ENCODE measurements at places on chromosomes 6 and 20. TPM values are rescaled to one million over a fixed set of nuclear protein-coding genes. Genes with fewer than 3 reads are reported as not detected.

- no peak for DNase-seq
Measured at GRCh38 chr6:101762851-101763250, 369.3 kb downstream of the GRIK2 start.

RPP40 gene
- total RNA-seq: 53.4 TPM

DNA sequence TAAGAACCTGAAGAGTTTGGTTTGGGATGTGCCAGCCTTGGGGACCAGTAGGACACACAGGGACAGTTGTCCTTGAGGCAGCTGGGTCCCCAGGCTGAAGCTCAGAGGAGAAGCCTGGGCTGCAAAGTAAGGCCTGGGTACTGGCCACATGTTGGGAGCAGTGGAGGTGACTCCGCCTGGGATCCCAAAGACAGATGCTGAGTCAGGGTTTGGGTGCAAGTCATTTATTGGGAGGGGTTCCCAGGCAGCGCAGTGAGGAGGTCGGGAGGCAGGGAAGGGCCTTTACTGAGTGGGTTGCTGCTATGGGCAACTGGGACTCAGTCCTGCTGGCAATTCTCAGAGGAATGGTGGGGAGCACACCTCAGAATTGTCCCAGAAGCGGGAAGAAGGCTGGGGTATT, 12.4 kb downstream of the BPI start:
- no peak for DNase-seq

CDH26 gene
- 0.06 TPM for total RNA-seq

MYCT1 gene
- total RNA-seq: not detected

- DNase-seq: peak; percentile 40
Measured at GRCh38 chr6:147022041-147022440, 182.2 kb upstream of the STXBP5 start.

DNA sequence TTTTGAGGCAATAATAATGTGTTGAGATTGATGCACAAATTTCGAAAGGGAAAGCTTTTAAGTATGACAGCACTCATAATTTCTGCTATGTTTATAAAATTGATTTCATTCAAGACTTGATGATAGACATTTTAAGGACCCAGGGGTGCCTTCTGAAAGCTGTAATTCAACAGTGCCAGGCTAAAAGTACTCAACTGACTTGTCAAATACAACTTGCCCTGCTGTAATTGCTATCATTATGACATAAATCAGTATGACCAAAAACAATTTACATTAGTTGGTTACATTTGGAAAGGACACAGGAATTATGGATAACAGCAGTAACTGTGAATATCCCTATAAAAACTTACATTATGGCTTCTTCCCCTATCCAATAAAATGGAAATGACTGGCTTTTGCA, 178.9 kb downstream of the MMUT start:
- DNase-seq: no peak

DNA sequence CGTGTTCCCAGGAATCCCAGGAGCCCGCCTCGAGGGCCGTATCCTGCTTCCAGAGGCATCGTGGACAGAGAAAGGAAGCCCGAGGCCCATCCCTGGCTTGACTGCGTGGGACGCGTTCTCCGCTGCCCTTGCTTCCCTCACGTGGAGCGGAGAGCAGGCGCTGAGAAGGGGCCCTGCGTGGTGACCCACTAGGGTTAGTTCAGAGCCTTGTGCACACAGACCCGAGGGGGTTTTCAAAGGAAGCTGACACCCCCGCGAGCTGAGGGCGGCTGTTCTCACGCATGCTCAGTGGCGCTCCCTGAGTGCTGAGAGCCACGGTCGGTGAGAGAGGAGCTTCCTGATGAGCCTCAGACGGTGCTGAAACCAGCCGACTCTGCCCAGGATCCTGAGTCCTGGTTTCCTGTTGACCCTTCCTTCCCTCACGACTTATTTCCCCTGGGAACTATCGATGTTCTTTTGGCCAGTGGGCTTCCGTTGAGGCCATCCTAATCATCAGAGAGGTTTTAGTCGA, 28.9 kb upstream of the CCR6 start:
- no peak for DNase-seq

DNA sequence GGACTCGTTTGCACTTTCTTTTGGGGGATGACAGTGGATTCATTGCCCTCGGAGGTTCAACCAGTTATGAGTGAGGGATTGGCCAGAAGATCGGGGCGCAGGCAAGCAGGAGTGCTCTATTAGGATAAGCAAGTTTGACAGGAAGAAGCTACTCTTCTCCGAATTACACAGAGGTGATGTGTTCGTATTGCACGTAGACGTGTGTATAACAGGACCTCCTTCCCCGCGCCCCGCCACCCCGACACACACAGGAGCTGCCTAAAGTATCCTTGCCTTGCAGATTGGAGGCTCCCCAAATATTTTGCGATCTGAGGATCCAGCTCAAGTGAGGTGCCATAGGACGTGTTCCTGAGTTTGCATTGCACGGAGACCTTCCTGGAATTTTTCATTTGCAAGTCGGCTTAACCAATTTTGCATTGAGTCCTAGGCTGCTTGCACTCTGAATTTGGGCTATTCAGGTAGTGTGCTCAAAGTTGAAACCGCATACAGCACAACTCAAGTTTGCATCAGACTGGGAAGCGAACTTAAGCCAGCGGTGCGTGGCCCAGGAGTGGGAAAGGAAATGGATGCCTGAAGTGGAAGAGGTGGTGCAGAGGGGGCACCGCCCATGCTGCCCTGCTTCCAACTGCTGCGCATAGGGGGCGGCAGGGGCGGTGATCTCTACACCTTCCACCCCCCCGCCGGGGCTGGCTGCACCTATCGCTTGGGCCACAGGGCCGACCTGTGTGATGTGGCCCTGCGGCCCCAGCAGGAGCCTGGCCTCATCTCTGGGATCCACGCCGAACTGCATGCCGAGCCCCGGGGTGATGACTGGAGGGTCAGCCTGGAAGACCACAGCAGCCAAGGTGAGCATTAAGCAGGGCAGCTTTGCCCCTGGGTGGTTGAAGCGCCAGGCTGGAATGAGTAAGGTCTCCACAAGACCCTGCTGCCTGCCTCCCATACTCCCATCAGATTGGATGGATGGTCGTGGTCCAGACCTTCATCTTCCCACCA, 770 bp downstream of the TCF19 start:
- peak; percentile 19 for DNase-seq

- no peak for DNase-seq
Measured at GRCh38 chr6:4912559-4912958, 91.3 kb downstream of the RPP40 start.

GRCh38 chr6:98463038-98464000, 371.1 kb upstream of the POU3F2 start:
- DNase-seq: no peak

CST4 gene
- not detected for total RNA-seq

KIAA0408 gene
- 5.0 TPM for total RNA-seq

- peak; percentile 13 for DNase-seq
Measured at GRCh38 chr6:15623276-15624116, 39.3 kb downstream of the DTNBP1 start.

DNA sequence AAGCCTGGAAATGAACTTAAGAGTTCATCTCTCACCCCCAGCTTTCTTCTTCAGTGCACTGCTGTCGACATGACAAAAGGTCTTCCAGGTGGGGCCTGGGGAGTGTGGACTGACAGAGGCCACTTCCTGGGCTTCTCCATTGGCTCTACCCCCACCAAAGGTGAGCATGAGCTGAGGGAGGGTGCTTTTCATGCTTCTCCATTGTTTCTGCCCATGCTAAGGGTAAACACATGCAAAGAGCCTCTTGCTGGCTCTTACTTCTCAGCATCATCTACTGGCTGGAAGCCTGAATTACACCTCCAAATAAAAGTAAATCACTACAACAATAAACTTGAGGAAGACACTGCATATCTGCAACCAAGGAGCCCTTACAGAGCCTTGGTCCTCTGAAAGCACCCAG, 227.2 kb downstream of the EPM2A start:
- DNase-seq: no peak
